Astrocyte of the spinal cord (primary cell): ENCODE measurements at places on chromosomes 1 and 21.

DNA sequence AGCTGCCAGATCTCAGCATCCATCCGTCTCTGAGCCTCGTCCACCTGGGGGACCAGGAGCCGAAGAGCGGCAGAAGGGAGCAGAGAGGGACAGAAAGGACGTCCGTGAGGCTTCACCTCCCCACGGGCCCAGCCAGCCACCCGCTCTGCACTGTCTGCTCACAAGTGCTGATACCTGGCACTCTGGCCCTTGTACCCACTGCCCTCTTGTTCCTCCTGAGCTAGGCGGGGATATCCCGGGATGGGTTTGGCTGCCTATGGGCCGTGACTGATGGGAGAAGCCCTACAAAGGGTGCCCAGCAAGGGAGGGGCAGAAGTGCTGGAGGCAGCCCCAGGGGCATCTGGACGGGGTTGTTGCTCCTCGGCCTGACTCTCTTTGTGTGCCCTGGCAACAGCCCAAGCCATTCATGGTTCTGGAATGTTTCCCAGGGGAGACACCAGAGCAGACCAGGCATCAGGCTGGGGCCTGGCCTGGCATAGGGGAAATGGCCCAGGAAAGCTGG is 57.6 kb downstream of the LDLRAD2 start:
- peak; percentile 78 for DNase-seq

DNA sequence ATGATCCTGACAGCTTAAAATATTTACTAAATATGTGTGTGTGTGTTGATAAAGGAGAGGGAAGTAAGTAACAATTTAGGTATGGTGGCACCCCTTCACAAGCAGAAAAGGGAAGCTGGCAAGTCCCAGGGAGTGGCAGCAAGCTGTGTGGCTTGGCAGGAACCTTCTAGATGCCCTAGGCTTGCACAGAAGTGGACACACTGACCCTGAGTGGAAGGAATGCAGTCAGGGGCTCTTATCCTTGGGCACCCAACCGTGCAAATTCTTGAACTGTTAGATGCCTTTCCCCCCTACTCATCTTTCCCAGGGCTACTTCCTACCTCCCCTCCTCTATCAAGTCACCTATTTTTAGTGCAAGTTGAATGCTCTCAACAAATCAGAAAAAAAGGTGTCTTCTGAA is 18.9 kb downstream of the ACP6 start:
- DNase-seq = no peak

DNA sequence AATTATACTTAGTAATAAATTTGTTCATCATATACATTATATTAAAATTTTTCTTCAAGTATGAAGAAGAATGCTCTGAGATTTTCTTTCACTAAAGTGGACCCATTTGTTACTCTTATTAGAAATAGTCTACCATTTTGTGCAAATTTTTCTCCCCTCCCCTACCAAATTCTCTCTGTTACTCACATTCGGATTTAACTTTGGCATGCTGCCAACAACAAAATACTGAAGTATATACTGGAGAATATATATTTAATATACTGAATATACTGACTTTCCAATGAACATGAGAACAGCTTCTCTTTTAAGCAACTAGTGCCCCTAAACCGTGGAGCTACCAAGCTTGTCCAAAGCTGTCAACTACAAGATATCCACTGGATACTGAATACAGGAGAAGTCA is 57.2 kb downstream of the CENPF start:
- no peak for DNase-seq

- DNase-seq = no peak
These were observed 1097.8 kb downstream of the TTLL7 start for GRCh38 chr1:82901118-82901517.

DNA sequence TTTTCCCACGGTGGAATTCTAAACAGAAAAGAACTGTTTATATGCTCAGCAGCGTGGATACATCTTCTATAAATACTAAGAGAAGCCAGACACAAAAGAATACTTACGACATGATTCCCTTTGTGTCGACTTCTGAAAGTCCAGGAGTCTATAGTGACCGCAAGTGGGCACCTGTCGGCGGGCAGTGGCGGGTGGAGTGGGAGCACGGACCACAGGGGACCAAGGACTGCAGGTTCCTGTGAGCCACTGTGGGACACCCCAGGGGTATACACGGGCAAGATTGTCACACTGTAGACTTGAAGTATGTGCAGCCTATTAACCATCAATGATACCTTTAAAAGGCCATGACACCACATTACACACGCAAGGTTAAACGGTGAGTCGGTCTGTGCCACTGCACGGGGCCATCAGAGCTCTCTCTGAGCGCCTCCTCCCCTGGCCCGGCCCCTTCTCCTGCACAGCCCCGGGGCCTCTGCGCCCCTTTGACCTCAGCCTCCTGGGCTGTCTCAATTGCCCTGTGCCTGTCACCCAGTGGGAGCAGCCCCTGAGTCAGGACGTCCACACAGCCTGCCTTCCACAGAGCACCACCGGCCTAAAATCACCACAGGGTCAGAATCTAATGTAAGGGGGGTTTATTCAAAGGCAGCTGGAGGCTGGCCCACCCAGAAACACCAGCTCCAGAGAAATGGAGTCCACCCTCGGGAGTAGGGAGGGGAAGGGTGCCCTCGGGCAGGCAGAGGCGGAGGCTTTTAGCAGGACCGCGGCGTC is 90.0 kb upstream of the COL6A1 start:
- DNase-seq = no peak

DNA sequence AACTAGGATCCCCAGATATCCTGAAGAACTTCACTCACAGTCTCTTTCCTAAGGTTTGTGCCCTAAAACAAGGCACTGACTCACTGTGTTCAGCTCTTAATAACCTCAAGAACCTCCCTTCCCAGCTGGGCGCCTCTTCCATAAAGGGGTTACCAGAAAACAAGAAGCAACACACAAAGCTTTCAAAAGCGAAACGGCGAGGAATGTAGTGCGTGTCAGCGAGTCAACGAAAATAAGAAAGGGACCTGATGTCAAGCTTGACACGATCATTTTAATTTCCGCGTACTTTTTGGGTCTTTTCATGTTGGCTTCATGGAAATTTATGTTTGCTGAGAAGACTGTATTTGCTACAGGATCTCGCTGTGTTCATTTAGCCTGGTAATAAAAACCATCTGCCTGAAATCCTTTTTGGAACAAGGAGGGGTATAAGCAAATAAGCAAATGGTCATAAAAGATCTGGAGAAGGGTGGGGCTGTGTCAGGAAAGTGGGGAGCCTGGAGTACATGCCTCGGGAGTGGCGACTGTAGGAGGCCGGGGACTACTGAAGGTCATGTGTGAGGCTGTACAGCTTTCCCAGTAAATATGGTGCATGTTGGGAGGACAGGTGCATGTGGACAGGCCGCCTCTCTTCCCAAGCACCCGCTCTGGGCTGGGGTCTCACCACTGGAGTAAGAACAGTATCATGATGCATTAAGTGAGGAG is 11.4 kb upstream of the CLDN14 start:
- peak; percentile 86 for DNase-seq

DNA sequence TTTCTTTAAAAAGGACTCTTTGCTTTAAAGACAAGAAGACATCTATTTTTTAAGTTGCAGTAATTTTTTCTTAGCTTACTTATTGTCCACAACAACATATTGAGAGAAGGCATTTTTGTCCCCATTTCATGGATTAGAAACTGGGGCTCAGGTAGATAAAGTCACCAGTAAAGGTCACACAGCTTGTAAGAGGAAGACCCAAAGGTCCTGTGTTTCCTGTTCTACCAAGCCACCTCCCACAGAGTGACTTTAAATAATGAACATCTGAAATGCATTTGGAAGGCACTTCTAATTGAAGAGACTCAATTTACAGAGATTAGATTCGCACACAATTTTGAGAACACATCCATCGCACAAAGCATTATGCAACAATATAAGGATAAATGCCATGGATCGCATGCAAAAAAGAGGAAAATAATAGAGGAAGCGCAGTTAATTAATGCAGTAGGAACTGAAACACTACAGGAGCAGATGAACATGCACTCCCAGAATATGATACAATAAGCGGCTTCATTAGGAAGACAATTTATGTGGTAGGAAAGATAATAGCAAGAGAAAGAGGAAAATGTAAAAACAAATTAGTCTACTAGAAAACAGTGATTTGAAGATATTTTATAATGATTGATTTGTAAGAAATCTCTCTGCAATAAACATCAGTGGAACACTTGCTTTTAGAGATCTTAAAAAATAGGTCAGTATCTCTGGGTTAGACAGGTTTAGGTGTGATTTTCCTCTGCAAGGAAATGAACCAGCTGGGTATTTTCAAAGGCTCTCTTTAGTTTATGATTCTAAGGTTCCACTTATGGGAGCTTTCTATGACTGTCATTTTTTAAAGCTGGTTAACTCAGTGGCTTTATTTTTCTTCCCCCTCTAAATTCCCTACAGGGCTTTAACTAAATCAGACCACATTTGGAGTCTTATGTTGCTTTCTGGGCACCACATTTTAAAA is 27.1 kb upstream of the CD2 start:
- DNase-seq = no peak

GRCh38 chr1:206579747-206580437 is 32.4 kb downstream of the EIF2D start:
- DNase-seq = peak; percentile 50

DNA sequence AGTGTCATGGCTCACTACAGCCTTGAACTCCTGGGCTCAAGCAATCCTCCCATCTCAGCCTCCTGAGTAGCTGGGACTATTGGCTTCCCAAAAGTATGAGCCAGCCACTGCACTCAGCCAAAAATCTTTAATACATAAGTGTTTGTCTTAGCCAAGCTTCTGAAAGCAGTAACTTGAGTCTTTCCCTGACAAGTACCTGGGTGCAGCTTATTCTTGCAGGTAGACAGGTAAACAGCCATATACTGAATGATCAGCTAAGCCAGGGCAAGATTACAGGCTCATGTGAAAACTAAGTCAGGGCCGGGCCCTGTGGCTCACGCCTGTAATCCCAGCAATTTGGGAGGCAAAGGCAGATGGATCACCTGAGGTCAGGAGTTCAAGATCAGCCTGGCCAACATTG is 7.8 kb downstream of the MEAF6 start:
- no peak for DNase-seq

DNA sequence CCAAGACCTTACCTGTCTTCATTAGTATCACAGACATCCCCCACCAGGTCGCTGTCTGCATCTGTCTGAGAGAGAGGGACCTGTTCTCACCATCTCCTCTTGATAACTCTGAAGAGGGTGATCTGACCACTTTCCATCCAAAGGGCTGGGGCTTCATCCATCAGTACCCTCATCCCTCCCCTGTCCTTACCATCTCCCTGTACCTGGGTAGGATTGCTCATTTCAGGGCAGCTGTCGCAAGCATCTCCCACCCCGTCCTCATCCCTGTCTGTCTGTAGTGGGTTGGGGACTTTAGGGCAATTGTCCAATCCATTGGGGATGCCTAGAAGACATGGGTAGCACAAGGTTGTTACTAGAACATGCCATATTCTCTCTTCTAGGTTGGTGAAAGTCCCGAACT is 7.9 kb downstream of the THBS3 start:
- DNase-seq = no peak
